ENCODE measurements at places on chromosomes 11 and 22. TPM values are rescaled to one million over a fixed set of nuclear protein-coding genes. Genes with fewer than 3 reads are reported as not detected.

FIBIN gene
- not detected for total RNA-seq

XKR3 gene
- not detected for total RNA-seq

PAK1 gene
- total RNA-seq = 24.6 TPM

MRGPRX3 gene
- not detected for total RNA-seq

SCUBE2 gene
- total RNA-seq = 0.43 TPM

RPS6KA4 gene
- 60.9 TPM for total RNA-seq

C22orf23 gene
- total RNA-seq = 0.23 TPM

IGSF9B gene
- 0.54 TPM for total RNA-seq

LUZP2 gene
- total RNA-seq = not detected

KLHL35 gene
- total RNA-seq = 0.51 TPM

IFITM1 gene
- total RNA-seq = 0.38 TPM

P2RY2 gene
- 7.5 TPM for total RNA-seq

NLRP6 gene
- total RNA-seq = 0.08 TPM

RPS19BP1 gene
- total RNA-seq = 86.8 TPM

FXYD6 gene
- 0.21 TPM for total RNA-seq

C22orf15 gene
- not detected for total RNA-seq

UBQLNL gene
- not detected for total RNA-seq

F2 gene
- total RNA-seq = 2.0 TPM

CFL1 gene
- 2,425 TPM for total RNA-seq

TIRAP gene
- 6.3 TPM for total RNA-seq

TAF10 gene
- 178 TPM for total RNA-seq

STX3 gene
- 27.1 TPM for total RNA-seq

OR52I2 gene
- not detected for total RNA-seq

SLC35E4 gene
- 5.6 TPM for total RNA-seq

GUCY1A2 gene
- 0.07 TPM for total RNA-seq

PKP3 gene
- 39.8 TPM for total RNA-seq

C1QTNF4 gene
- not detected for total RNA-seq

YPEL1 gene
- 0.18 TPM for total RNA-seq

POU2AF3 gene
- total RNA-seq = 0.53 TPM

SLC29A2 gene
- total RNA-seq = 4.9 TPM

EI24 gene
- total RNA-seq = 118 TPM

TRPC6 gene
- 1.4 TPM for total RNA-seq

ARHGAP20 gene
- not detected for total RNA-seq

DEUP1 gene
- total RNA-seq = not detected

GTSE1 gene
- 32.4 TPM for total RNA-seq

FZD4 gene
- 0.95 TPM for total RNA-seq

MS4A4E gene
- total RNA-seq = not detected

HEPN1 gene
- total RNA-seq = not detected

YWHAH gene
- 141 TPM for total RNA-seq

PHOX2A gene
- total RNA-seq = not detected

TMEM86A gene
- 0.29 TPM for total RNA-seq

Data from A549 treated with RU486 at 1 μM for 4 hours (cell line).